ENCODE measurements at places on chromosomes 5 and 9.

GRCh38 chr9:104177003-104177611 lies 83.0 kb downstream of the SMC2 start:
- no peak for DNase-seq

GRCh38 chr9:84258371-84258770 lies 82.2 kb downstream of the SLC28A3 start:
- DNase-seq: no peak

GRCh38 chr5:25979086-25979485 lies 1059.3 kb downstream of the CDH9 start:
- no peak for DNase-seq

- DNase-seq: no peak
Observed at GRCh38 chr5:174355208-174355612, 309.7 kb downstream of the NSG2 start.

GRCh38 chr9:131346559-131346958 lies 47.3 kb upstream of the PRRC2B start:
- DNase-seq: no peak

- DNase-seq: peak; percentile 97
Observed at GRCh38 chr5:154857530-154858296, 714 bp upstream of the CNOT8 start.

DNA sequence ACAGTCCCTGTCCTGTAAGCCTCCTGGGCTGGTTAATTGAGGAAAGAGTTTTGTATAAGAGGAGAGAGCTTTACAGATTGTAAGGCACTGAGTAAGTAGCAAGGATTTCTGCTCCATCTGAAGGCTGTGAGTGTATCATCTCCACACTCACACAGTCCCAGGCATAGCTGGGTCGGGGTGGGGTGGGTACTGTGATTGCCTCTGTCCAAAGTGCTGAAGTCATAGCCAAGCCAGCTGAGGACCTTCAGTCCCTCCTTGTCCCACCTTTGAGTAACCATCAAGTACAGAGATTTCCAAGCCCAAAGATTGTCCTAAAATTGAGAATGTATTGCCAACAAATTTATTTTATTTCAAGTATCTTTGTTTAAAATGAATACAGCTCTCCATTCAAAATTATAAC lies 5.5 kb upstream of the DNAJB5 start:
- no peak for DNase-seq

GRCh38 chr9:133727277-133727875 lies 10.8 kb downstream of the SARDH start:
- DNase-seq: no peak

- no peak for DNase-seq
Observed at GRCh38 chr5:127001621-127002296, 28.6 kb downstream of the MARCHF3 start.

DNA sequence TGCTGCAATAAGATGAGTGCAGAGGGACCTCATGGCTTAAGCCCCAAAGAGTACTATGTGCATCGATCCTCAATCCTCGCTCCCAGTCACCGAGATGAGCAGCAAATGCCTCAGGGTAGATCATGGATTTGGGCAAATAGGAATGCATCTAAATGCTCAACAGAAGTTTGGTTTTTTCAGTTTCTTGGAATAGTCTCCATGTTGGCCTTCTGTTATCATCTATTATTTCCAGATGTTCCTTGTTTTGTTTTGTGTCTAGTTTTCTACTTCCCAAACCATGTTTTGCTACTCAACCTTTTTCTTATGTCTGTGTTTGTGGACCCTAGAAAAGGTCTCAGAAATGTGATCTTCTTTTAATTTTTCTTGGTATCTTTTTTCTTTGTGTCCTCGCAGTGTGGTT lies 43.5 kb upstream of the RASGRF2 start:
- DNase-seq: no peak

GRCh38 chr9:114754581-114754980 lies 51.3 kb downstream of the TNFSF15 start:
- DNase-seq: no peak

GRCh38 chr5:59768152-59769040 lies 125.1 kb downstream of the PDE4D start:
- DNase-seq: peak; percentile 67

- DNase-seq: no peak
Observed at GRCh38 chr9:134131471-134132207, 4.2 kb upstream of the WDR5 start.

- DNase-seq: no peak
Observed at GRCh38 chr9:4740388-4740637, 689 bp downstream of the AK3 start.

GRCh38 chr9:78073722-78074121 lies 42.1 kb upstream of the GNAQ start:
- no peak for DNase-seq

DNA sequence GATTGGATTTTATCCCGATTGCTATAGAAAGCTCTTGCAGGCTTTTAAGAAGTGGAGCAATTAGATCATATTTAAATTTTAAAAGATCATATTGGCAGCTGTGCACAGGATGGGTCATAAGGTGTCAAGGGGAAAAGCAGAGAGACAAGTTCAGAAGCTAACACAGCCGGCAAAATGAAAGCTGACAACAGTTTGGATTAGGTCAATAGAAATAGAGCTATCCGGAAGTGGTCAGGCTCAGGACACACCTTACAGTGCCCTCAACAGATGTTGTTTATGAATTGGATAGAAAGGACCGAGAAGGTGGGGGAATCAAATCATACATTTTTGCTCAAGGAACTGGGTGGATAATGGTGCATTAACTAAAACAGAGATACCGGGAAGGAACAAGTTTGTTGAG lies 46.3 kb upstream of the MARCHF11 start:
- DNase-seq: no peak

DNA sequence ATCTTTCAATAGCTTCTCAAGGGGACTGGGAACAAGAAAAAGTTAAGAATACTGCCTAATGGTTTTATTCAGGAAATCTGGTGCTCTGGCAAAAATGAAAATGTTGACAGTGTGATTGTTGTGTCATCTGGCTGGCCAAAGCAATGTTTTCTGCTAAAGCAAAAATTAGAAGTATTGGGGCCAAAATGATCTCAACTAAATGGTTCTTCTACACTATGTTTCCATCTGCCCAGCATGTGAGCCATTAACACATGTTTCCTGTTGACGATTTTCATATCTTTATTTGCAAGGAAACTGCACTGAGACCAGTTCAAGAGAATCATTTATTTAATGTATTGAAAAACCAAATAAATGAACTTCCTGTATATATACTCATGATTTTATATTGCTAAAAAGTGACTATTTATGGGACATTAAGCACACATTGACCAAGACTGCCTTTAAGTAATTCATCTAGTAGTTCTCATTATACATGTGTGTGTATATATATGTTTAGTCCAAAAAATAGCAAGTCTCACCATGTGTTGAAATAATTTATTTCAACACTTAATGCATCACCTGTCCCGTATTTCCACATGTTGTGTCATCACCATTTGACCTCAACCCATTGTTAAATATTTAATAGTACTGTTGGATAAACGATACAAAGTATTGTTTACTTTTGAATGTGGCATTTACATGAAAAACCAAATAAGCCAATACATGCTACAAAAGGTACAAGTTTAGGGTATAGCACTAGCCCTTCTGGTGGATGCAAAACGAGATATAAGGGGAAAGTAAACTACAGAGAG lies 7.5 kb upstream of the FST start:
- no peak for DNase-seq

GRCh38 chr9:96376891-96377874 lies 6.3 kb downstream of the SLC35D2 start:
- DNase-seq: no peak

DNA sequence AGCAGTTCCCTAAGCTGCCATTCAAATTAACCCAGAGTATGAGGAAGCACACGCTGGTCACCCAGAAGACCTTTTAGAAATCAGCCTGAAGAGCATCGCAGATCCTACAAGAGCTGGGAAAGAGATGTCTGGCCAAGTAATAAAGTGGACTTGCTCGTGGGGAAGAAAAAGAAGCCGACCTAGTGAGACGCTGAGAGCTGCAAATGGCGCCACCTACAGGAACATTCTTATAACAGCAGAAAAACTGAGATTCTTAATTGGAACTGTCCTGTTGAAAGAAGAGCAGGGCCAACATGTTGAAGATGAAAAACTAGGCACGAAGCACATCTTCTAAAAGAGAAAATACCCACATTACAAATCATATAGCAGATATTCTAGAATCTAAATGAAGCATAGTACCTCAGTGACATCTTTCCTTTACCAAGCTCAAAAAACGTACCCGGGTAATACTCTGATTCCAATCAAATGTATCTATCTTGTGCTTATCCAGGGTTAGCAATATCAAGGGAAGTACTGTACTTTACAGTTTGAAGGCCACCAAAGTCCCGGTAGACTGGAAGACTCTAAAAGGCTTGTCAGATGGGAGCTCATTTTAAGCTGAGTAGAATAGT lies 3.9 kb upstream of the GNAQ start:
- DNase-seq: peak; percentile 77

- DNase-seq: no peak
Observed at GRCh38 chr5:135386096-135386495, 12.9 kb downstream of the MACROH2A1 start.

- no peak for DNase-seq
Observed at GRCh38 chr5:33641744-33642505, 201.2 kb downstream of the TARS1 start.

DNA sequence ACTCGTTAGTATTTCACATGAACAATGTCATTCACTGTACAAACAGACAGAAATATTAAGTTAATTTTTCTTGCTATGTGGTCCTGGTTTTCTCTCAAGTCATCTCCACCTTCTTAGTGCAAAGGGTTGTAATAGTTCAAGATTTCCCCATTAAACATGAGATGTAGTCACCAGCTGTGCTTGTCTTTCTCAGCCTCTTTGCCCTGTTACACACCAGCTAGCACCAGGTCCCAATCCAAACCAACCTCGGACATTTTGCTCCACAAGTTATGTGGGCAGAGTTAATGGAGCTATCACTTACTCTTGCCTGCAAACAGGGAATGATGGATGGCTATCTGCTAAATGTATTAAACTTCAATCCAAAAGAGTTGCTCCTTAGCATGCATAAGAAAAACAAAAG lies 328.1 kb downstream of the TLE1 start:
- no peak for DNase-seq

GRCh38 chr5:127865273-127865672 lies 162.1 kb downstream of the CCDC192 start:
- DNase-seq: no peak

DNA sequence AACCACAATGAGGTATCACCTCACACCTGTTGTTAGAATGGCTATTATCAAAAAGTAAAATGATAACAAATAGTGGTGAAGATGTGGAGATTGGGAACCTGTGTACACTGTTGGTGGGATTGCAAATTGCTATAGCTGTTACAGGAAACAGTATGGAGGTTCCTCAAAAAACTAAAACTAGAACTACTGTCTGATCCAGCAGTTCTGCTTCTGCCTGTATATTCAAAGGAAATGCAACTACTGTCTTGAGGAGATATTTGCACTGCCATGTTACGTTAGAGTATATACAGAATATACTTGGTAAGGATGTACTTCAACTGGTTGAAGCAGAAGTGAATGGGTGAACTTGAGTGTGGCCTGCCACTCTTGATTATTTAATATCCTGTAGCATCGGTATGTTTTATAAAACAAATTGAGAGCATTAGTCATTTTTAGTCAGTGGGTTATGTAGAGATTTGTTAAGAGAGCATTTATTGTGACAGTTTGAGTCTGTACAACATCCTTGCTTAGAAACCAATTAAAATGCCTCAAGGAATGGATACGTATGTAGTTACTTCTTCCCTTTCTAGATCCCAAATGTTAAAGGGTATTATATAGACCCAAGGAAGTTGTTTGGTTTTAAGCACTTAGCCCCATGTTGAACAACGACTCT lies 37.5 kb downstream of the ZCCHC7 start:
- DNase-seq: no peak

- DNase-seq: no peak
Observed at GRCh38 chr5:3010953-3011763, 259.7 kb upstream of the IRX2 start.

GRCh38 chr9:98172604-98173003 lies 19.8 kb downstream of the CORO2A start:
- DNase-seq: peak; percentile 11

DNA sequence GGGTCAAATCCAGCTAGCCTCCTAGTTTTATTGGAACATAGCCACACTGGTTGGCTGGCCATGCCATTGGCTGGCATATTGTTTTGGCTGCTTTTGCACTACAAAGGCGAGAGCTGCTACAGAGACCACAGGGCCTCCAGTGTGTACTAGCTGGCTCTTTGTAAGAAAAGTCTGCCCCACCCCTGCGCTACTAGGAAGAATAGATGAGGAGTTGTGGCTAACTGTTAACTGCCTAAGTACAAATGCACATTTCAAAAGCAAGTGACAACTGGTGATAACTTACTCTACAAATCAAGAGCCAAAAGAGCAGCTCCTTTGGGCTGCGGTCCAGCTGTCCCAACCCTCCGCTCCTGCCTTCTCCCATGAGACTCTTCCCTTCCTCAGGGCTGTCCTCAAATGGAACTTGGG lies 63.9 kb downstream of the SERINC5 start:
- DNase-seq: no peak

- no peak for DNase-seq
Observed at GRCh38 chr5:77292026-77292757, 81.7 kb downstream of the PDE8B start.

GRCh38 chr5:32984851-32985610 lies 273.9 kb downstream of the NPR3 start:
- no peak for DNase-seq

GRCh38 chr9:98890256-98890655 lies 53.5 kb upstream of the COL15A1 start:
- peak; percentile 63 for DNase-seq

DNA sequence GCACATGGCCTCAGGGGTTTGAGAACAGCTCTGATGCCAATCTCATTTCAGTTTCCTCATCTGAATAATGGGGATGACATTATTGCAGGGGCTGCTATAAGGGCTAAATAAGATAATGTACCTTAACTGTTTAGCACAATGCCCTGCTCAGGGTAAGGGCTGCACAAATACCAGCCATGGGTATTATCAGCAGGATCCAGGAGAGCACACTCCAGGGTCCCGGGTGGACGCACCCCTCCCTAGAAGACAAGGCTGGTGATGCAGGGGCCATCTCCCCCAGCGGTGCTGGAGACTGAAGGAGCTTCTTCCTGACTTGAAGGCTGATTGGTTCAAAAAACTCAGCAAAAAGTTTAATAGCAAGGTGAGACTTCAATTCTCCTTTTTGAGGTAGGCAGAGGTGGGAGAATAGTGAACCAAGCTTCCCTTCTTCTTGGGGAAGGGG lies 2.7 kb upstream of the CXXC5 start:
- no peak for DNase-seq

DNA sequence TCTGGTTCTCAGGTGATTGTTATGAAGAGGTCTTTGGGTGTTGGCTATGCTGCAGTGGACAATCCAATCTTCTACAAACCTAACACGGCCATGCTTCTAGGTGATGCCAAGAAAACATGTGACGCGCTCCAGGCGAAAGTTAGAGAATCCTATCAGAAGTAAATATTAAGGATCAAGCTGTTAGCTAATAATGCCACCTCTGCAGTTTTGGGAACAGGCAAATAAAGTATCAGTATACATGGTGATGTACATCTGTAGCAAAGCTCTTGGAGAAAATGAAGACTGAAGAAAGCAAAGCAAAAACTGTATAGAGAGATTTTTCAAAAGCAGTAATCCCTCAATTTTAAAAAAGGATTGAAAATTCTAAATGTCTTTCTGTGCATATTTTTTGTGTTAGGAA lies 101.3 kb downstream of the NNT start:
- no peak for DNase-seq

GRCh38 chr9:113585555-113585954 lies 122.0 kb downstream of the RGS3 start:
- DNase-seq: no peak
